ENCODE measurements at places on chromosomes 3 and 15.

GRCh38 chr15:46127361-46127874 is 492.6 kb downstream of the SQOR start:
- DNase-seq, result no peak

- DNase-seq, result no peak
These were observed 267.1 kb upstream of the TPRG1 start for GRCh38 chr3:188904670-188905069.

- DNase-seq, result no peak
These were observed 189.7 kb downstream of the CDIN1 start for GRCh38 chr15:36769098-36769497.

- DNase-seq, result no peak
These were observed 424.2 kb upstream of the ROBO2 start for GRCh38 chr3:76615719-76616118.

- no peak for DNase-seq
These were observed 433.6 kb upstream of the DPH6 start for GRCh38 chr15:35979608-35980007.

GRCh38 chr3:134765468-134765867 is 29.6 kb upstream of the EPHB1 start:
- no peak for DNase-seq

DNA sequence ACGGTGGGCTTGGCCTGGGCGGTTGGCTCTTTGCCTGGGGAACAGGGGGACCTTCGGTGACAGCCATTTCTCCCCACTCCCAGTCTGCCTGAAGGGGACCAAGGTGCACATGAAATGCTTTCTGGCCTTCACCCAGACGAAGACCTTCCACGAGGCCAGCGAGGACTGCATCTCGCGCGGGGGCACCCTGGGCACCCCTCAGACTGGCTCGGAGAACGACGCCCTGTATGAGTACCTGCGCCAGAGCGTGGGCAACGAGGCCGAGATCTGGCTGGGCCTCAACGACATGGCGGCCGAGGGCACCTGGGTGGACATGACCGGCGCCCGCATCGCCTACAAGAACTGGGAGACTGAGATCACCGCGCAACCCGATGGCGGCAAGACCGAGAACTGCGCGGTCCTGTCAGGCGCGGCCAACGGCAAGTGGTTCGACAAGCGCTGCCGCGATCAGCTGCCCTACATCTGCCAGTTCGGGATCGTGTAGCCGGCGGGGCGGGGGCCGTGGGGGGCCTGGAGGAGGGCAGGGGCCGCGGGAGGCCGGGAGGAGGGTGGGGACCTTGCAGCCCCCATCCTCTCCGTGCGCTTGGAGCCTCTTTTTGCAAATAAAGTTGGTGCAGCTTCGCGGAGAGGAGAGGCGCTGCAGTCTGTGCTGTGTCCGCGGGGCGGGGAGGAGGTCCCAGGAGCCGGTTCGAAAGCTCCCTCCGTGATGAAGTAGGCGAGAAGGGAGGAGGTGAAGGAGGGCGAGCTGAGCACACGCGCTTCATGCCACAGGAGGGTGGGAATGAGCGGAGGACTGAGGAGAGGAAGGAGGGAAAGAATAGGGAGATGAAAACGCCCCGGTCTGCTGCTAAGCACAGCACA is 9.6 kb downstream of the CLEC3B start:
- DNase-seq, result no peak

DNA sequence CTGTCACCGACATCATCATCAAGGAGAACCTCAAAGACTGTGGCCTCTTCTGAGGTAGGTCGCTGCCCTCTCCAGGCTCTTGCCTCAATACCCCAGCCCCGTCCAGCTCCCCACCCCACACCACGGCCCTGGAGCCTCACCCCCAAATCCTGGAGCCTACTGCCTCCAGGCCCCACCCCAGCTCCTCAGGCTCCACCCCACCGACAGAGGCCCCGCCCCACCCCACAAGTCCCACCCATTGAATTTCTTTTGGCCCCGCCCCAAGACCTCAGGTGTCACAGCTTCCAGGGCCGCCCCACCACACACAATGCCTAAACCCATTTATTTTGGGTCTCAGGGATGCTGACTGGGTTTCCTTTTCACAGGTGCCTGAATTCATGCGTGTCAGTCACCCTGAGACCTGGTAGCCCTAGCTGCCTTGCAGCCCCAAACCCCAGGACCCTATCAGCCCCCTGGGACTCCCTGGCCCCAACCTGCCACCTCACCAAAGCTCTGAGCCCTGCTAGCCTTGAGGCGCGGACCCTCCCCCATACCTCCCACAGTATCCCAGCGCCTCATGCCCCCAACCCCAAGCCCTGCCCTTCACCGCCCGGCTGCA is 3.6 kb downstream of the GNAT1 start:
- no peak for DNase-seq

DNA sequence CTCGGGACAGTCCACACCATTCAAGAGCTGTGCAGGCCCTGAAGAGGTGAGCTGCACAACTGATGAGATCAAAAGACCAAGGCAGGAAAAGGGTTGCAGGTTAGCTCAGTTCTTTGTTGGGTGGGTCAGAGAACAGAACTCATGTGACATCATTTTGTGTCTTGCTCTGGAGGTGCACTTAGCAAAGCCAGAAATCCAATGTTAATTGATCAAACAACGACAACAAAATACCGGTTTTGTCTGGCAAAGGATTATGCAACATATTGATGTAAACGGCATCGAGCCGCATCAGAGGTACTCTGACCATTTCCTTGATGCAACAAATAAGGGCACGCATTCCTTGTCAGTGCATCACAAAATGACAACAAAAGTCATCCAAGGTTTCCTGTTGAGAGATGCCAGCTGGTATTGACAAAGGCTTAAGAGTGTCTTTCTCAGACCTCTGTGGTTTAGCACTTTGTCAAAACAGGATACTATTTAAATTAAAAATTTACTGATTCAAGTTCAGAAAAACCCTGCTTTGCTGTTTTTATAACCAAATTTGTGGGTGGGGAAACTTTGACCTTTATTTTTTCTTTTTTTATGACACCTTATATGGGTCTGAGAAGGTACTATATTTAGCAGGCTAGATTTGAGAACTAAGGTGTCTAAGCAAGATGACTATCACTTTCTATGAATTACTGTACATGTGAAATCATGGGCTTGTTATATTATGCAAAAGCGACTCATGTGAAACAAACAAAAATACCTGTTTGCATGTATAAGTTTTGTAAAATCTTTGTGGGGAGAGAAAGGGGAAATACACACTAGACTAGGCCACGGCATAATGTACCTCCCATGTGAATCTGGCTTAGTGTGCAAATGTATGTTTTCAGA is 496.1 kb downstream of the FOXP1 start:
- no peak for DNase-seq

GRCh38 chr3:195212749-195213375 is 58.1 kb downstream of the XXYLT1 start:
- DNase-seq, result no peak

- DNase-seq, result no peak
These were observed 106.8 kb upstream of the SLC7A14 start for GRCh38 chr3:170692720-170693119.

DNA sequence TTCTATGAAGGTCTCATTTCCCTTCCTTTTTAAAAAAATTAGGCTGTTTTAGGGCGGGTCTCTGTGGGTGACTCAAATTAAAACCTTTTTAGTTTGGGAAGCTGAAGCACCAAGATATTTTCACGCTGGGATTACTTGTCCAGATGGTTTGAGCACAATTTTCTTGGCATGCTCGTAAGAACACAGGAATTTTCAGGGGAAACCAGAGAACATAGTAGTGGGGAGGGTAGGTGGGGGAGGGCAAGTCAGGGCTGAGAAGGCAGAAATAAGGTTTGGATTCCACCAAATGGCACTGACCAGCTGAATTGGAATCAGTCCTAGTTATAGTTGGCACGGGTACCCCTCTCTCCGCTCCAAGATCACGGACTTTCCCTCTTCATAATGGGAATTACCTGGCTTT is 97.3 kb upstream of the LRIG1 start:
- no peak for DNase-seq

DNA sequence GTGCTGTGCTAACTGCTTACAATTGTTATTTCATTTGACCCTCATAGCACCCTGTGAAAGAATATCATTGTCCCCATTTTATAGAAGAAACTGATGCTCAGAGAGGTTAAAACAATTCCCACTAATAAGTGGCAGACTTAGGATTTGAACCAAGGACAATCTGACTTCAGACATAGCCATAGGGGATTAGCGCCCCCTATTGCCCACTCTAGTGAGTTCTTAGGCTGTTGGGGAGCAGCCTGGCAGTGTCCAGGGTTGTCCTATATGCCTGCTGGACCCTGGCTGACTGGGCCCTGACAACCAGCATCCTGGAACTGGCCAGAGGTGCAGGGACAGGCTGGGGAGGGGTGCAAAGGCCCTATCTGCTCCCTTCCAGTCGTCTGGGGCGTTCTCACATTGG is 15.4 kb downstream of the DPH3 start:
- peak; percentile 44 for DNase-seq

DNA sequence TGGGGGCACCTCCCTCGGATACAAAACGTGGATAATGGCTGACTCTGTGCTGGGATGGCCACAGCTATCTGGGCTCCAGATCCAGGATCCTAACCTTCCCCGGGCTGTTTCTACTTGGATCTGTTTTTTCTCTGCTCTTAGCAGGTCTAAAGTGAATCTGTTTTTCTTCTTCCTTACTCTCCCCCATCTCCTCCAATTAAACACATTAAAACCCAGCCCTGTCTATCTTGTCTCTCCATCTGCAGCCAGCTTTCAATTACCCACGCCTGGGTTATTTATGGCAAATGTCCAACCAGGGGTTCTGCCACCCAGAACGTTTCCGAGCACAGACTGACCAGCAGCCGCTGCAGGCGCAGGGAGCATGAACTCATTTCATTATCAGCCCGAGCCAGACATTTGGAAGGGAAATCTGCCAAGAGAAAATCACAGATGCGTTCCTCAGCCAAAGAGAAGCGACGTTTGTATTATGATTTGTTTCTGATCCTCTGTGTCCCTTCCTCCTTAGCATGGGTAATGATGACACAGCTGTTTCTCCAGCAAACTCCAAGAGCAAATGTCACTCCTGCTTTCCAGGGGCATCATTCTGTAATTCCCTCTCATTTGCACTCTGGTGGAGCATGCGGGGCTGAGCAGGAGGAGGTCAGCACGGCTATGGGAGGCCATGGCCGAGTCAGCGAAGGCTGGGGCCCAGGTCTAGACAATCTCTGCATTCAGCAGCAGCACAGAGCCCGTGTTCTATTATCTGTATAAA is 42.0 kb downstream of the UMPS start:
- DNase-seq, result peak; percentile 53

DNA sequence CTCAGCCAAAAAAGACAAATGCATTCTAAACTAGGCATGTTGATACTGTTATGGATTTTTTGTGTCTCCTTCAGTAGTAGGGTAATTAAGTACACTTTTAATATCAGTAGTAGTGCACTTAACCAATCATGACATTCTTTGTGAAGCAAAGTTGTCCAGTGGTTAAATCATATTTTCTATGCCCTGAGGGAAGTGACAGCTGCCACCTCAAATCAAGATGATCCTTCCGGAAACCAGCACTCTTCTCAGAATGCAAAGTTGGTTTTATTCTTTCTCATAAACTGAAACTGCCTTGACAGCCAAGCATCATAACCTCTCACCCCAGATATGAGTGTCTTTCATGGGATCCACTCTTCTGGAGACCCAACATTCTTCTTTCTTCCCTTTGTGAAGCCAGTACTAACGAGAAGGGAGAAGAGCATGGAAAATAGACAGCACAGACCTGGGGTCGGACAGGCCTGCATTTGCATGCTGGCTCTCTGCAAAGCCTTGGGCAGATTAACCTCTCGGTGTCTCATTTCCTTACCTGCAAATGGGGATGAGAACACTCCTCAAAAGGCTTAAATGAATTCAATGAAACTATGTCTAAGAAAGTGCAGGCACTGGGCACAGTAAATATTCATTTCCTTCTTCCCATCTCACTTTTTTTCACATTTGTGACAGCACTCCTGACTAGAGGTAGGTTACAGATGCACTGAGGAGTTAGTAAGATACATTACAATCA is 13.2 kb downstream of the AAGAB start:
- DNase-seq, result no peak

GRCh38 chr3:195197765-195198425 is 73.1 kb downstream of the XXYLT1 start:
- DNase-seq, result no peak

DNA sequence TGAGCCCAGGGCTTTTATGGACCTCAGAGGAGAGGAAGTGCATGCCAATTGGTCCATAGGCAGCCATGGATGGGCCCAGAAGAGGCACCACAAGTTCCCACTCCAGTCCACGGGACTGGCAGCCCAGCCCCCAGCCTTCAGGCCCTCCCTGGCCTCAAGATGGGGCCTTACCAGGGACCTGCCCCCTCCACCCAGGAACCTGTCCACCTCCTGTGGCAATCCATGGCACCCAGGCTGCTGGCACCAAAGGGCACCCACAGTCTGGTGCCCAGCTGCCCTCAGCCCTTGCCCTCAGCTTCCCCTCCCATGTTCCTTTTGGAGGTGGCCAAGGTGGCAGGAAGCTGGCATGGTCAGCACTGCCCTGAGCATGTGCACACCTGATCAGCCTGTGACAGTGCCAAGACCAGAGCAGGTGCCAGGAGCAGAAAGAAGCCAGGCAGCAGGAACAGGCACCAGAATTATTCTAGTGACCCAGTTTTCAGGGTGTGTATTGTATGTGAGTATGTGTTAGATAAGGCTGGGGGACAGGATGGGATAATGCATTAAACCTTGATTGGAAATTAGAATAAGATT is 415.0 kb downstream of the NTRK3 start:
- no peak for DNase-seq

DNA sequence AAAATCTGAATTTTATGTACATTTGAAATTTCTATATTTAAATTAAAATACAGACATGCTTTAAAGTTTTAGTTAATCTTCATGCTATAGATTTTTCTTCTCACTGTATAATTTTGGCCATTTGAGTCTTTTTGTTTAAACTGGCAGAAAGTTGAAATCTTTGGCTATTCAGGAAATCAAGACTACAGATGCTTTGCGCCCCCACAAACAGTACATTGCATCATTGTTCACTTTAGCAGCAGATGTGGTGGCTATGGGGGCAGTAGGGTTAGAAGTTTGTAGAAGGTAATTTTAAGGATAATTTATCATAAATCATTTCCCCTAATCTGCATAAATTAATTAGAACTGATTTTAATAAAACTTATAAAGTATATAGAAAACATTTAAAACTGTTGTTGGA is 20.9 kb downstream of the SPPL2A start:
- no peak for DNase-seq
